Right ventricle myocardium superior (tissue), 1 donor: ENCODE measurements at places on chromosomes 1 and 21. TPM values are rescaled to one million over a fixed set of nuclear protein-coding genes. Genes with fewer than 3 reads are reported as not detected.

Gene TRNP1
- total RNA-seq = 31.7 TPM

DNA sequence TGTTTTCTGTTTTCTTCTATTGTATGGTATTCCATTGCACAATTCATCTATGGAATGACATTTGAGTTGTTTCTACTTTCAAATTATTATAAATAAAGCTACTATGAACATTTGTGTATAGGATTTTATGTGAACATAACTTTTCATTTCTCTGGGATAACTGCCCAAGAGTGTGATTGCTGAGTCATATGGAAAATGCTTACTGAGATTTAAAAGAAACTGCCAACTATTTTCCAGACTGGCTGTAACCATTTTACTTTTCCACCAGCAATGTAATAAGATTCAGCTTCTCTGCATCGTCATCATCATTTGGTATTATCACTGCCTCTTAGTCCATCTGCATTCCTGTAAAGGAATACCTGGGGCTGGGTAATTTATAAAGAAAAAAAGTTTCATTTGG, 779.6 kb upstream of the PRMT6 start:
- no peak for DNase-seq

DNA sequence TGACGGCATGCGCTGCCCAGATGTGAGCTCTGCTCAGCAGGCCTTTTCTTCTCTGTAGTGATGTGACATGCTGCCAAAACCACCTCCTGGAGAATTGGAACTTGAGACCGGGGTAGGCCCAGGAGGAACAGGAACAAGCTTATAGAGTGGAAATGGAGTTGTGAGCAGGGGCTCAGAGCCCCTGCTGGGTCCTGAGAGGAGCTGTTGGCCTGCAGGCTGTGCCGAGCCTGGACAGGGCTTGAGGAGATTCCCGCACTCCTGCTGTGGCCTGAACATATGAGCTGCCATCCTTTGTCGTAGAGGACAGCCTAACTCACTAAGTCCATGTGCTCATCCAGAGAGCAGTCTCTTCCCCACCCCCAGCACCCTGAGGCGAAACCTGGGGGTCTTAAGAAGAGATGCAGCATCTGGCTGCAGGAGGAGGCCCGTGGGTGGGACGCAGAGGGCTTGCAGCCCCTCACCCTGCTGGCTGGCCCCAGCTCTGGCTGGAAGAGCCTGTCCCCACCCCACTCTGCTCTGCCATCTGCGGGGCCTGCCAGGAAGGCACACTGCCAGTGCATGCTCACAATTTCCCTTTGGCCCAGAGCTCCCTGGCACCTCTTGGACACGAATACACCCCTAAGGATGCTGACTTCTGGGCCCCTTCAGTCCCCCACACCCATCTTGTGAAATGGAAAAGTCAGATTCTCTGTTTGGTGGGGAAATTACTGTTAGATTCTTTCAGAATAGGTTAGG, 42.5 kb downstream of the PTPRF start:
- peak; percentile 61 for DNase-seq

DNA sequence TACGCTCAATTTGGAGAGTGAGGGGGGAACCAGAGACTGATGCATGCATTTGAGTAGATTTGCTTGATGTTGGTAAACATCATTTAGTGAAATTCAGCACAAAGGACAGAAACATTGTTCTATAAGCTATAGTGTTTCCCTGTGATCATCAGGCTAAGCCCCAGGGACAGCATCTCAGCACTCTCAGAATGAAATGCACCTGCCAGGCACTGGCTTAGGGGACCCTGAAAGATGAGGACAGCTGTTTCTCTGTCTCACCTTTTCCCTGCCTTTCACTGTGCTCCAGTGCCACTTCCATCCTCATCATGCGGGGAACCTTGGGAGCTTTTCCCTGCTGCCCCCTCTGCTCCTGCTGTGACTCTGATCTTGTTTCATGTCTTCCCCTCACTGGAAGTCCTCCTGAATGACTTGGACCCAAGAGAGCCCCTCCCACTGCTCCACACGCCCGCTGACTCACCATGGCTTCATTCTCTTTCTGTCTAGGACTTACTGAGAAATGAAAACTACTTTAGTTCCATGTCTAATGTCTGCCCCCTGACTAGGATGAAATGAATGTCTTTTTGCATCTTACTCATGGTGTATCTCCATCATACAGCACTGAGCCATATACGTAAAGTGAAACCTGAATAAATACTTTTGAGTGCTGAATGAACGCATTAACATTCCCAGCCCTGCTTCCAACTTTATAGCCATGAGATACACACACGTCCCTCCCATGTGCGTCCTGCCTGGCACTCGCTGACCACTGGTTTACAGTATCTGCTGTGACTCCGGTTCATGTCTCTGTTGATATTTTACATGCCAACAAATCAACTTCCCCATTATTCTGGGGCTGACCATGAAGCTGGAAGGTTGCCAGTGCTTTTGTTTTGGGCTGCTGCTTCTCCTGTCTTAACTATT, 182.0 kb downstream of the PCP4 start:
- no peak for DNase-seq

GRCh38 chr1:155207806-155208540, at the start of gene THBS3:
THBS3 (minus strand) TSS chr1:155207897; CDS start chr1:155207876, 21 bp downstream.
- DNase-seq = peak; percentile 68

Gene NENF
- 106 TPM for total RNA-seq

DNA sequence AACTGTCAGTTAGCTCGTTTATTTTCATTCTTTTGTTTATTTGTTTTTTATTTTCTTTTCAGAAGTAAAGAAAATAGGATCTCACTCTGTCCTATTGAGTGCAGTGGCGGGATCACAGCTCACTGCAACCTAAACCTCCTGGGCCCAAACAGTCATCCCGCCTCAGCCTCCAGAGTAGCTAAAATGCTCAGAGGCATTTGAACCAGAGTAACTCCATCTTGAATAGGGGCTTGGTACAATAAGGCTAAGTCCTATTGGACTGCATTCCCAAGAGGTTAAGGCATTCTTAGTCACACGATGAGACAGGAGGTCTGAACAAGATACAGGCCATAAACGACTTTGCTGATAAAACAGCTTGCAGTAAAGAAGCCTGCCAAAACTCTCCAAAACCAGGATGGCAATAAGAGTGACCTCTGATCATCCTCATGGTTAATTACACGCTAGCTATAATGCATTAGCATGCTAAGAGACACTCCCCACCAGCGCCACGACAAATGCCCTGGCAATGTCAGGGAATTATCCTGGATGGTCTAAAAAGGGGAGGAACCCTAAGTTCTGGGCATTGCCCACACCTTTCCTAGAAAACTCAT, 13.1 kb upstream of the COP1 start:
- no peak for DNase-seq
